ENCODE measurements at places on chromosomes 4 and X.

GRCh38 chrX:80206647-80207046, 192.1 kb downstream of the TBX22 start:
- DNase-seq: no peak

GRCh38 chr4:181618896-181619295, 624.3 kb upstream of the TENM3 start:
- no peak for DNase-seq

DNA sequence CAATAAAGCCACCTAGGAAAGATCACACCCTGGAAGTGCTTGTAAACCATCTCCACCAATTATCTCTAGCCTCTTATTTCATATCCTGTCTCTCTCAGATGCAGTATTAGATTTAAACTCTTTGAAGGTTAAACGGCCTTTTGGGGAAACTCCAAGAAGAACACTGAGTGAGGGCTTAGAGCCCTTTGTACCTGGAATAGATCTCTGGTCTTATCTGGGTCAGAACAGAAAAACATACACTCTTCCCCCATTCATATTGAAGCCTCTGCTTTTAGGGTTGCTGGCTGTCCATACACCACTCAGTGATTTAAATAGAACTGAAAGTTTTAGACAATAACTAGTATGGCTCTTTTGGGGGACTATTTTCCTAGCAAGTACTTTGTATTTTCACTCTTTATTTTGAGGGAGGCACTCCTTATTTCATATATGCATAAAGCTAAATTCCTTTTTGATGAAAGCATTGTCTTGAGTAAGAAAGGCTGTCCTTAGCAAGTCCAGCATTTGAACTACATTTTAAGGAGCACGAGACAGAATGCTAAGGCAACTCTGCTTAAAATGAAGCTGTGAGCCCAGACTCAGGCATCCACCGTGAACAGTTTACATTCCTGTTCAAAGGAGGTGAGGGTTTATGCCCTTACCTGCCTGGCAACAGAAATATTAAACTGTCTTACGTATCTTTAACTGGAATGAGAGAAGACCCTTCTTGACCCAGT, 17.4 kb downstream of the YY2 start:
- DNase-seq: no peak

DNA sequence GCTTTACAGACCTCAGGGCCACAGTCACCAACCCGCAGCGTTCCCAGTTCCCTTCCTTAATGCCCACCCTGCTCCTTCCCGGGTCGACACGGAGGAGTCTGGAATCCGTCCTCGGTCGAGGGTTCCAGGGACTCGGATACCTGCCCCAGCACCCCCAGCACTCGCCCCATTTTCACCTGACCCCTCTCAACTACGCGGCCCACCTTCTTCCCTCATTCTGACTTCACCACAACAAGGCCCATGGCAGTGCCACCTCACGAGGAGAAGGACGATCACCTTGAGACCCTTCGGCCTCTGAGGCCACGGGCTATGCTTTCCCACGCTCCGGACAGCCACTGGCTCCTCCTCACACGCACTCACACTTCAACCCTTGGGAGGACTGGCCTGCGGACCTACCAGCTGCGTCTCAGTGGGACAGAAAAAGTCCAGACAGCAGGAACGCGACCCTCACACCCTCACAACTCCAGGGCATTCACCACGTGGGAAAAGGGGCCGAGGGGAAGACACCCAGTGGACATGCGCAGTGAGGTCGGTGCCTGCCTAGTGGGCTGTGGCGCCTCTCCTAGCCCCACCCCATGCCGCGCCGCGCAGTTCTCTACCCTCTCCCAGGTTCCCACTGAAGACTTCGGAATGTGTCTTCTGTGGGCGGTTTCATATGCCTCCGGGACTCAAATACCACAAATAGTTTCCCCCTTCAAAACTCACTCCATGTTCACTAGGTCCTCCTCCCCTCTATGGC, at the start of gene XAGE3:
Gene XAGE3, minus strand, starts transcription at position 474 of the 739 bp plus-strand sequence. CDS start 950 bp downstream, outside the sequence.
- no peak for DNase-seq

- no peak for DNase-seq
Observed at GRCh38 chr4:19386786-19387185, 864.9 kb upstream of the SLIT2 start.

Data from lower lobe of right lung (tissue), 2 donors.